ENCODE measurements at places on chromosomes 13 and 19.

GRCh38 chr19:48986211-48986610, 6.9 kb downstream of the GYS1 start:
- DNase-seq = no peak

GRCh38 chr13:24627090-24627714, 53.0 kb upstream of the ATP12A start:
- no peak for DNase-seq

DNA sequence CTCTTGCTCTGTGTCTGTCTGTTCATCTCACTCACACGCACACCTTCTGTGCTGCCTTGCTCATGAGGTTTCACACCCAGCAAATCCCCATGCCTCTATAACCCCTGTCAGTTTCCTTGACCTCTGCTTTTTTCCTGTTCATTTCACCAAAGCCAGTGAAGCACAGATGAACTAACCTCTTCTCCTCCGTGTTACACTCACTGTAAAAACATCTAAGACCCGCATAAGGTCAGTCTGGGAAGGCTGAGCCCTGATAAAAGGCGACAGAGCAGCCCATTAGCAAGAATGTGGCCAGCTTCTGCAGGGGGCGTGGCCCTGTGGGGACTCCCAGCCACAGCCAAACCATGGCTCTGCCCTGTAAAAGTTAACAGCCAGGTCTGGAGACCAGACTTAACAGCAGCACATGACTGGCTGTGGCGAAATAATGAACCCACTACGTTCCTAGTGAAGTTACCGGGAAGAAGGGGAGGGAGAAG, 42.8 kb upstream of the NPAS1 start:
- peak; percentile 52 for DNase-seq

GRCh38 chr13:52001120-52001731, 10.0 kb downstream of the ATP7B start:
- DNase-seq = peak; percentile 8

GRCh38 chr13:94800423-94800822, 88.1 kb upstream of the SOX21 start:
- DNase-seq = peak; percentile 3

DNA sequence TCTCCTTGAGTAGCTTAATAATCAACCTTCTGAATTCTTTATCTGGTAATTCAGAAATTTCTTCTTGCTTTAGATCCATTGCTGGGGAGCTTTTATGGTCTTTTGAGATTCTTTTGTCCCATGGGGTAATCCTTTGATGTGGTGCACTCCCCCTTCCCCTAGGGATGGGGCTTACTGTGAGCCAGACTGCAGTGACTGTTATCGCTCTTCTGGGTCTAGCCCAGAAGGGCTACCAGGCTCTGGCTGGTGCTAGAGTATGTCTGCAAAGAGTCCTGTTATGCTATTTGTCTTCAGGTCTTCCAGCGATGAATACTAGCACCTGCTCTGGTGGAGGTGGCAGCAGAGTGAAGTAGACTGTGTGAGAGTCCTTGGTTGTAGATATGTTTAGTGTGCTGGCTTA, 41.7 kb downstream of the UFM1 start:
- no peak for DNase-seq

GRCh38 chr13:51346397-51346796, 6.9 kb downstream of the SERPINE3 start:
- no peak for DNase-seq

GRCh38 chr13:31793246-31793645, 53.9 kb downstream of the RXFP2 start:
- peak; percentile 74 for DNase-seq

GRCh38 chr13:109233293-109233692, 553.1 kb downstream of the IRS2 start:
- DNase-seq = no peak

- no peak for DNase-seq
Measured at GRCh38 chr19:2750808-2751437, 11.1 kb upstream of the SLC39A3 start.

GRCh38 chr19:38941979-38942378, 11.2 kb downstream of the MRPS12 start:
- no peak for DNase-seq

DNA sequence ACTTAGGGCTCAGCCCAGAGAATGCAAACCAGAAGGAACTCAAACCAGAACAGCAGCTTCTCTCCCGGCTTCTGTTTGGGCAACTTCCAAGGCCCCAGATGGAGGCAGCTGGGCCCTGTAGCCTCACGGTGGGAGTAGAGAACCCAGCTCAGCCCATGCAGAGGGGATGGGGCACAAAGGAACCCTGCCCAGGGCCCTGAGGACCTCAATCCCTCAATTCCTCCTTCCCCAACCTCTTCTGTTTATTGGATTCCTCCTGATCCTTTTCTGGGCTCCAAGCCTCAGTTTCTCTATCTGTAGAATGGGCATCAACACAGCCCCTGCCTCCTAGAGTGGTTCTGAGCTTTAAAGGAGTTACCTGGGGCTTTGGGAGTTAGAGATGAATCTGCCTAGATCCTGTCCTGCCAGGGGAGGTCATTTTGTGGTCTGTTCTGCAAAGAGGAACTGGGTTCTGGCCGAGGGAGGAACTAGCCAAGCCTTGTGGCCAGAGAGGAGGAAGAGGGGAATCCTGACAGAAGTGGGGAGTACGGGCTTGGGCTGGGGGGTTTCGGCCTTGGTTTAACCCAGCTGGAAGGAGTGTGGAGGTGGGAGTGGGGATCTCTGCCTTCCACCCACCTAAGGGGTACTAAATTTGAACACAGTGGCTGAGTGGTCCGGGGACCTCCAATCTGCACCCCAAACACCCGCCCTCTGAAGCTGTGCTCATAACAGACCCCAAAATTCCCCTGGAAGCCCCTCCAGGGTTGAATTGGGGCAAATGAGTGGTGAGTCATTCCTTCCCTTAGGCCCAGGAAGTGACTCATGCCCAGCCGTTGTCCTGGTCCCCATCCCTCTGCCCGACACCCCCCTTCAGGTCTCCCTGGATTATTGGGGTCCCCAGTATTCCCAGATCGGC, 2.7 kb downstream of the ADGRE5 start:
- no peak for DNase-seq

DNA sequence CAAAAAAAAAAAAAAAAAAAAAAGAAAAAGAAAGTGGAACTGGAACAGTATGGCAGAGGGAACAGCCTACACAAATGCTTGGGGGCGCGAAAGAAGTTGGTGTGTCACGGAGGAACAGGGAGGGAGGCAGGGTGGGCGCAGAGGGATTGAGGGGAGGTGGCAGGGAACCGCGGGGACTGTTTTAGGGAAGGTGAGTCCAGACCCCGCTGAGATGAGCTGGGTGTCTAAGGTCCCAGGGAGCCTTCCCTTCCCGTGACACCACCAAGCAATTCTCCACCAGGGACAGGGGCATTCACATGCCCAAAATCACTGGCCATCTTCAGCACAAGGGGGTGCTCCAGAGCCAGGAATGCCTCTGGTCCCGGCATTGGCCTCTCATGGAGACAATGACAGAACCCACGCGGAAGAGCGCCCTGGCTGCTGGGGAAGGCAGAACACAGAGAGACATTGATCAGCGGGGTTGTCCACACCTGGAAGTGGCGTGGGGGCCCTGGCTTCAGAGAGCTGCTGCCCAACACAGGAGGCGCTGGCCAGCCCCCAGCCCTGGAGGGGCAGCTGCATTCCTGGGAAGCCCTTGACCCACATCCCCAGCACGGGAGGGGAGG, 6.9 kb downstream of the PEAK3 start:
- DNase-seq = no peak

GRCh38 chr13:35681685-35682084, 205.2 kb upstream of the MAB21L1 start:
- DNase-seq = no peak

GRCh38 chr19:12187625-12188024, 24.7 kb downstream of the ZNF136 start:
- no peak for DNase-seq

- DNase-seq = no peak
Measured at GRCh38 chr19:30671622-30672051, 299.5 kb downstream of the ZNF536 start.

DNA sequence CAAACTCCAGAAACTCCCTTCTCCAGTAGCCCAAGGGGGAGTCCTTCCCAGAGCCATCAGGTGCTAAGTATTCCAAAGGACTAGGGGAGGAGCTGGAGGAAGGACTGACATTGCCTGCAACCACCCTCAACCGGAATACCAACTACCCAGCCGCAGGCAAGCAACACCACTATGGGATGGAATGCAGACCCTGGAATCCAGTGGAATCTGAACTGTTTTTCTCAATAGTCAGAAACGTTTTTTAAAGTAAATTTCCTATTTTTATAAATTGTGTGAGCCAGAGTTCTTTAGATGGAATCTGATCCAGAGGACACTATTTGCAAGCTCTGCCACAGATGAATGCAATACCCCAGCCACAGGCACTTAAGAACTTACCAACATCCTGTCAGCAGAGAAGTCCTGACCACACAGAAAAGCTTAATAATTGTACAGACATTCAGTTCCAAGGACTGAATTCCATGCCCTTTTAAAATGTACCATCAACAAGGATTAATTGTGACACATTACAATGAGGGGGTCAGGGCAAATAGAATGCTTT, 92.1 kb downstream of the USP12 start:
- DNase-seq = peak; percentile 86

DNA sequence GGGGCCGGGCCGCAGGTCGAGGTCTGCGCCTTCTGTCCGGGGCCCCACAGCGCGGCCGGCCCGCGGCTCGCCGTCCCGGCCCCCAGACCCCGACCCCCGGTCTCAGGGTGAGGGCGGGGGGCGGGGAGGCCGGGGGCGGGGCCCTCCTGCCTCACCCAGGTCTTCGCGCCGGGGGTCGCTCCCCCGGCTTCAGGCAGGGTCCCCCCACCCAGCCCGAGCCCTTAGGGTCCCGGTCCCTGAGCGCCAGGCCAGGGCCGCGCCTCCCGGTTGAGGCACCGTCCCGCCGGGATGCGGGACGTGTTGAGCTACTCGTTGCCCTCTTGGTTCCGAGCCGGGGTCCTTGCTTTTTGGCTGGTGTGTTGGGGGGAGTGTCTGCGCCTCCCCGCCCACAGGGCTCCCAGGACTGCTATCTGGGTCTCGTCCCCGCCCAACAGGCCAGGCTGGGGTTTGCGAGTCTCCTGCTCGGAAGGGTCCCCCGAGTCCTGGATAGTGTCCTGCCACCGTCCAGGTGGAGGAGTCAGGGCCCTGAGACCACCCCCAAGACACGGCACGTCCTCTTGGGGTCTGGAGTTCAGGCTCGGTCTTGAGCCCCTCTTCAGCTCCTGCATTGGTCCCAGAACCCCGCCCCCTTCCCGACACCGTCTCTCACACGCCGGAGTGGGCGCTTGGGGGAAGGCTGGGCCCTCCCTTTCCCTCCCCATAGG, 452 bp downstream of the PIAS4 start:
- no peak for DNase-seq

- DNase-seq = no peak
Measured at GRCh38 chr13:39052944-39053343, 14.7 kb downstream of the NHLRC3 start.

GRCh38 chr19:35773020-35773806, 2.2 kb upstream of the ARHGAP33 start:
- DNase-seq = no peak

DNA sequence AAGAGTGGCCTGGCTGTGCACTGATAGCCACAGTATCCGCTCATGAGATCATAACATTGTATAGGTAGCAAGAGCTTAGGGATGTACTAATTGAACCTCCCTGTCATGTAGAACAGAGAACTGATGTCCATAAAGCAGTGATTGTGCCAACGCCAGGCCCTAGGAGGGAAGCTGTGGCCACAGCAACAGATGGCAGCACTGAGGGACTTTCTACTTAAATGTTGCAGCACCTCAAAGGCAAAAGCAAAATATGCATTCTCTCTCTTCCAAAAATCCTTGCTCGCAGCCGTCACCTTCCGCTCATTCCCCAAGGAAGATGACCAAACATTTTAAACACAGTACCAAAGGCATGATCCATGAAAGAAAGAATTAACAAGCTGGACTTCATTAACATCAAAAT, 32.3 kb downstream of the COL4A1 start:
- no peak for DNase-seq

DNA sequence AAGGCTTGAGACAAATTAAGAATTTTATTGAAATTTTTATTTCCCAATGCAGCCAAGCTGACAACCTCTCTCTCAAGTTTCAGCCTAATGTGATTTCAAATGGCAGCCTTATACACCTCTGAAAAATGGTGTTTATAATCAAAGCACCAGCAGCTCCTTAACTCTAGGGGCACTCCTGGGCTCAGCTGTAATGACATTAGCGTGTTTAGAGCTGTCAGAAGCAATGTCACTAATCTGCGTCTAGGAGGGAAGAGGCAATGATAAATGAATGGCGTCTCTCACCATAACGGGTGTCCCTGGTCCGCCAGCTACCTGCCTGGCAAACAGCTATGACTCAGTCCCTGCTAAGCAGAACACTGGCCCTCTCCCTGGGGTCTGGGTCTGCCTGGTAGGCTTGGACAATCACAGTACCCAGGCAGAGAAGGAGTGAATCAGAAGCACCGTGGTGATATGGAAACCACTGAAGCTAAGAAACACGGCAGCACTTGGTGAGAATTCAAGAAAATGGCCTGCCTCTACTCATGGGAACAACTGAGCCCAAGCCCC, 131.8 kb upstream of the VSTM2B start:
- no peak for DNase-seq

- DNase-seq = no peak
Measured at GRCh38 chr13:104318121-104318520, 1251.9 kb upstream of the SLC10A2 start.

GRCh38 chr19:42606660-42607351, 12.1 kb upstream of the CEACAM8 start:
- no peak for DNase-seq

DNA sequence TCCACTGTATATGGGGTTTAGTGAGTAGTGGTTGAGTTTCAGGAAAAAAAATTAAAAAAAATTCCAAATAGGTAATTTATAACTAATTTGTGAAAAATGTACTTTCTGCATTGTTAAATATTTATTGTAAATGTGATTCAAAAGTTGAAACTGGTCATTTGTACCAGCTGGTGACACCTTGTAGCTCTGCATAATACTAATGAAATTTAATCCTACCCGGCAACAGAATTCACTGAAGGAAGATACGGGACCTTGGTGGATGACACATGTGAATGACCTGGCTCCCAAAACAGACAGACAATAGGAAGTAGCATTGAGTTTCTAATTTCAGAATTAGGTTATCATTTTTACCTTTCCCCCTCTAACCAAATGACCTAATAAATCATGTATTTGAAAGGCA, 73.8 kb downstream of the SLITRK6 start:
- DNase-seq = no peak

- DNase-seq = no peak
Measured at GRCh38 chr13:49303533-49304252, 56.0 kb downstream of the CDADC1 start.

- no peak for DNase-seq
Measured at GRCh38 chr13:67736646-67737420, 506.7 kb upstream of the PCDH9 start.
